T-helper 2 cell treated with Interferon-gamma antibody and Interleukin-4, amounts not matched to agents 5 μg/mL and 100 μg/mL, for 36 hours (primary cell): ENCODE measurements at places on chromosomes 11 and 22.

DNA sequence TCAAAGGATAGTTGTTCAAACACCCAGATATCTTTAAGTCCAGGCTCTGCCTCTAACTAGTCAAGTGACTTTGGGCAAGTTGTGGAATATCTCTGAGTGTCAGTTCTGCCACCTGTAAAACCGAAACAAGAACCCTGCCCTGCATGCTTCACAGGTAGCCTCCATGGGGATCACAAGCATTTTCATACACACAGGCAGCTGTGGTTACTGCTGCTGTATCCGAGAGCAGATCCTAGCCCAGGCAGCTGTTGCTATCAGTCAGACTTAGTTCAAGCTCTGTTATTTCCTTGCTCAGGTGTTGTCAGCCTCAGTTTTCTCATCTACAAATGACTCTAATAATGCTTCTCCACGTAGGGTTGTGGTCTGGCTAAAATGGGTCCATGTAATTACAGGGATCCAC, 6.5 kb upstream of the RASD2 start:
- DNase-seq, result no peak

DNA sequence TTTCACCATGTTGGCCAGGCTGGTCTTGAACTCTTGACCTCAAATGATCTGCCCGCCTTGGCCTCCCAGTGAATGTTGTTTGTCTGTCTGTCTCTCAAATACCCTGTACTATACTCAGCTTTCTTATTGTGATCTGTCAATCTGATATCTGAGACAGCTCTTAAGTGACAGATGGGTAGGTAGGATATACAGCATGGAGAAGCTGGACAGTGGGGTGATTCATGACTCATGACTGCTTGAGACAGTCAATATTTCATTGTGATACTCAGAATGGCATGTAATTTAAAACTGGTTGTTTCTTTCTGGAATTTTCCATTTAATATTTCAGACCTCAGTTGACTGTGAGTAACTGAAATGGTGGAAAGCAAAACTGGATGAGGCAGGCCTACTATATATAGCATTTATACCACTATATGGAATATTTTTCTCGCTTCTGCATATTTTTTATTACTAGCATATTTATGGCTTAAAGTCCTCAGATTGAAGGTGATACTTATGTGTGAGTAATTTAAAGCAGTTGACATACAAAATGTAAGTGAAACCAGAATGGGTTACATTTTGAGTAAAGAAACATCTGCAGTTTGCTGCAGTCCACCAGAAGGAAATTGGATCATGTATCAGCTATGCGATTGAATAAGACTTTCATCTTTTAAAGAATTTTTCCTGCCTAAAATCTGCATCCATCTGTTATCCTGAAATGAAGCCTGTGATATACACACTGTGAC, 22.3 kb downstream of the ARHGAP42 start:
- DNase-seq, result no peak

DNA sequence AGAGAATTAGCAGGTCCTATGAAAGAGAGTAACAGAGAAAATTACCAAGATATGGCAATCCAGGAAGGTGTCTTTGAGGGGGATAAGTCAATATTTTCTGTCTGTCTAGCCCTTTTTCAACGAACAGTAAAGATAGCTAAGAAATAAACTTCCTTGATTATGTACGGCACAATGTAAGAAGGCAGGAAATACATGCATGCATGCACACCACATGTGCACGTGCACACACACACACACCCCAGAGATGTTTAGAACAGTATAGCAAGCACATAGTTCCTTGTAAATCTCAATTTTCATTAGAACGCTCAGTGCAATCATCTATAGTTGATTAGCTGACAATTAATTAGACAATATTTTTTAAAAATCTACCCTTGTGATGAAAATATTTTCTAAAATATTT, 74.7 kb downstream of the MPPED2 start:
- no peak for DNase-seq

- DNase-seq, result no peak
Measured at GRCh38 chr11:66885950-66886440, 29.1 kb downstream of the LRFN4 start.

DNA sequence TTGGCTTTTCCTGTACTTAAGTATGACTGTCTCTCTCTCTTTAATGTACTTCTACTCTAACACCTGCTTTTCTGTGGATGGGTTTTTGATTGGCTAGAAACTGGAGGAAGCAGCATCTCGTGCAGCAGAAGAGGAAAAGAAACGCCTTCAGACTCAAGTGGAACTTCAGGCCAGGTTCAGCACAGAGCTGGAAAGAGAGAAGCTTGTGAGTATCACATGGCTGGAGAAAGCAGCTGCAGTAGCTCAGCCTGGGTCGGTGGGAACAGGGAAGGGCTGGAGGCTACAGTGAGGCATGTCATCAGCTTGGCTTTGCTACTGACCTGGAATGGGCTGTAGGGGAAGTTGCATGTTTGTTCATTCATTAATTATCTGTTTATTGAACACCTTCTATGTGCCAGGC, 74.2 kb downstream of the SWAP70 start:
- DNase-seq, result no peak

- no peak for DNase-seq
Measured at GRCh38 chr22:47901911-47902310, 1139.5 kb downstream of the TBC1D22A start.

GRCh38 chr11:27290261-27291050, 72.6 kb downstream of the CCDC34 start:
- no peak for DNase-seq
